Femur (tissue), 1 donor: ENCODE measurements at places on chromosomes 1 and 21.

DNA sequence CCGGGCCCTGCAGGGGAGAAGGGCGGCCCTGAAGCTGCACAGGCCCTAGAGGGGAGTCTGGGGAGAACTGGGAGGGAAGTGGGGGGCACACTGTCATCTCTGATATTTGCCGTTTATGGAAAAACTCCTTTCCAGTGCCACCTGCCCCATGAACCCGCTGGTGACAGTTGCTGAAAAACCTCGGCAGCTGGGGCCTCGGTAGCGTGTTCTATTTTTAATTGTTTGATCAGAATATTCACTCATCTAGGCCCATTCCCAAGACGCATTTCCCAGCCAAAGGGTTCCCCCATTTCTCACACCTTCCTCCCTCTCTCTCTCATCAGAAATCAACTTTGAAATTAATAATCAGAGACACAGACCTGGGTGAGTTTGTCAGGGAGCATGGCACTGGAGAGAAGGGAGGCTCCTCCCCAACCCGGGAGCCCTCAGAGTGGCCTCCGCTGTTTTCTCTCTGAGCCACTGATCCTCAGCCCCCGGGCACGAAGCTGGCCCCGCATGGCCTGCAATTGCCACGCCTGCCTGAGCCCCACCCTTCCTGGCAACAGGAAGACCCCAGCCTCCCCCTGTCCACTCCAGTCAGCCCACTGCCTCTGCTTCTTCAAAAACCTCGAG lies 111.1 kb downstream of the CASZ1 start:
- DNase-seq = no peak

- DNase-seq = no peak
These were observed 75.0 kb upstream of the DUSP10 start for GRCh38 chr1:221816899-221817298.

DNA sequence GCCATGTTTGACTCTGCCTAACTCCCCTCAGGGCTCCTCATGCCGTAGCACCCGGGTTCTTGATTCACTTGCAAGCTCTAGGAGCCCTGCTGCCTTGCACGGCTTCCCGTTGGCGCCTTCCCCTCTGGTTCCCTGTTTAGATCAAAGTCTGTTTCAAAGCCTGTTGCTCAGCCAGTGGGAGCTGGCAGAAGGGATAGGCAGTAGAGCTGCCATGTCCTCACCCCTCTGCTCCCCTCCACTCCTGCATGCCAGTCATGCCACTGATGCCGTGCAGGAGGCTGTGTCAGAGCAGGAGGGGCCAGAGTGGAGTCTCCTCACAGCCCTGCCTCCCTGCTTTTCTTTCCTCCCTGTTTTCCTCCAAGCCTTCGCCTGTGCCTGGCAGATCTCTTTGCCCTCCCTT lies 26.5 kb downstream of the HMGCS2 start:
- DNase-seq = no peak

- DNase-seq = peak; percentile 83
These were observed 205.7 kb downstream of the FOXD2 start for GRCh38 chr1:47643306-47644211.

DNA sequence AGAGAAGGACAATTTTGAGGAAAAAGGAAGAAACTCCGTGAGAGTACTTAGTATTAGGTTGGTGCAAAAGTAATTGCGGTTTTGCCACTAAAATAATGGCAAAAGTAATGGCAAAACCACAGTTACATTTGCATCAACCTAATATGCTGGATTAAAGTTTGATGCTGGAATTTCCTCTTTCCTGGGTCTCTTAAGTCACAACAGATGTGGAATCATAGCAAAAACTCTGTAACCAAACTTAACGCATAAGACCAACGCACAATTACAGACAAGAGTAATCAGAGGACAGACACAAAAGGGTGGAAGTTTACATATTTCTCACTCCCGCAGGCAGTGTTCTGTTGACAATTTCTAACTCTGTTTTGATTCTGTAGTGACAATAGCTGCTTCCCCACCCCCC lies 182.4 kb downstream of the BACH1 start:
- DNase-seq = no peak

- DNase-seq = no peak
These were observed 29.5 kb upstream of the DMRTA2 start for GRCh38 chr1:50452700-50453099.

- DNase-seq = no peak
These were observed 773 bp upstream of the DDX59 start for GRCh38 chr1:200670242-200671118.
